ENCODE measurements at places on chromosomes 5 and 9.
A peak's percentile ranks its signal among the peaks of the same experiment; 100 is the strongest.

DNA sequence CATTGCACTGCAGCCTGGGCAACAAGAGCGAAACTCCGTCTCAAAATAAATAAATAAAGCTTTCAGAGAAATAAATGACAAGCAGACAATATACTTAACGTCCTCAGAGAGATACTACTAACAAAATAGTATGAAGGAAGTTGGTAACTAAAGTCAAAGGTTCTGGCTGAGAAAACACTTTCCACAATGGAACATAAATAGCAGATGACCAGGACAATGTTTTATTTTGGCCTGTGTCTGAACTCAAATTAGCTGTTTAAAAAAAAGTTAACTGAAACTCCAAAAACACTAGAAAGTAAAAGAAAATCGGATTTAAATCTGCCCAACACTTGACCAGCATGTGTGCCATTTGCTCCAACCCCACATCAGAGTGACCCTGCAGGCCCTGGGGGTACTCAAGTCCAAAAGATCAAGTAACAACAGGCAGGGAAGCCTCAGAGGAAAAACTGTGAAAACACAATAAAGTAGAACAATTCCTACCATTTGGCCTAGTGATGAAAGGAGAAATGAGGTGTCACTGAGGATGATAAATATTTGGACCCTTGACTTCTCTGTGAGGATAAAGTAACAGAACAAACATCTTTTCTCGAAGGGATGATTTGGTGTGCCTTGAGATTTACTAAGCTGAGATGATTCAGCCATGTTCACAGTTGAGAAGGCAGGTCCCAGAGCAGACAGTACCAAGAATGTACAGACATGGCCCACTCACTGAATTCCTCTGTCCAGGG, 47.7 kb downstream of the LHFPL2 start:
- DNase-seq: no peak

GRCh38 chr9:113645227-113645977, 181.9 kb downstream of the RGS3 start:
- no peak for DNase-seq

DNA sequence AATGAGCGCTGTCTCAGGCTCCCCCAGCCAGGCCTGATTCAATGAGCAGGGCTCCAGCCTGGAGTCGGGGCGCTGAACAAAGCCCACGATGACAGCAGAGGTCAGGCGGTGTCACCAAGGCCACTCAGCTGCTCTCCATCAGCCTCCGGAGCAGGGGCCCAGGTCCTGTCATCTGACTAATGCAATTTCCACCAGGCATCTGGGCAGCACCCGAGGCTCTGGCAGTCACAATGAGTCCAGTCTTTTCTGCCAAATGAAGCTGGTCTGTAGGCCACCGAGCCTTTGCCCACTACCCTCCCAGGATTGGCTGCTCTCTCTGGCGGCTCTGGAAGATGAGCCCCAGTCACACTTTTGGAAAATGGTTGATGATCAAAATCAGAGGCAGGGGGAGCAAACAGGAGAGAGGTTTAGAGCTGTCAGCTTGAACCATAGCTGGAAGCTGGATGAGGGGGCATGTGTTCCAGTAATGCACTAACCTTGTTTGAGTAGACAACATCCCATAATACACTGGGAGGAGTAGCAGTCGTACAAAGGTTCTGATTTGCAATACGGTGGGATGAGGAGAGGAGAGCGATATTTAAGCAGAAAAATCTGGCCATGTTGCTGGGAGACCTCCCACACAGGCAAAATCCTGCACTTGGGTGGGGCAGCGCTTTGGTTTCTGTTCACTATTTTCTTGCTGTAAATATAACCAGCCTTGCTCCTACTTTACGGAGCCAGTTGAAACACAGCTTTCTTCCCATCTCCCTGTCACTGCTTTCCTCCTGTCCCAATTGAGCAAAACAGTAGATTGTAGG, 306.4 kb upstream of the PANK3 start:
- no peak for DNase-seq

DNA sequence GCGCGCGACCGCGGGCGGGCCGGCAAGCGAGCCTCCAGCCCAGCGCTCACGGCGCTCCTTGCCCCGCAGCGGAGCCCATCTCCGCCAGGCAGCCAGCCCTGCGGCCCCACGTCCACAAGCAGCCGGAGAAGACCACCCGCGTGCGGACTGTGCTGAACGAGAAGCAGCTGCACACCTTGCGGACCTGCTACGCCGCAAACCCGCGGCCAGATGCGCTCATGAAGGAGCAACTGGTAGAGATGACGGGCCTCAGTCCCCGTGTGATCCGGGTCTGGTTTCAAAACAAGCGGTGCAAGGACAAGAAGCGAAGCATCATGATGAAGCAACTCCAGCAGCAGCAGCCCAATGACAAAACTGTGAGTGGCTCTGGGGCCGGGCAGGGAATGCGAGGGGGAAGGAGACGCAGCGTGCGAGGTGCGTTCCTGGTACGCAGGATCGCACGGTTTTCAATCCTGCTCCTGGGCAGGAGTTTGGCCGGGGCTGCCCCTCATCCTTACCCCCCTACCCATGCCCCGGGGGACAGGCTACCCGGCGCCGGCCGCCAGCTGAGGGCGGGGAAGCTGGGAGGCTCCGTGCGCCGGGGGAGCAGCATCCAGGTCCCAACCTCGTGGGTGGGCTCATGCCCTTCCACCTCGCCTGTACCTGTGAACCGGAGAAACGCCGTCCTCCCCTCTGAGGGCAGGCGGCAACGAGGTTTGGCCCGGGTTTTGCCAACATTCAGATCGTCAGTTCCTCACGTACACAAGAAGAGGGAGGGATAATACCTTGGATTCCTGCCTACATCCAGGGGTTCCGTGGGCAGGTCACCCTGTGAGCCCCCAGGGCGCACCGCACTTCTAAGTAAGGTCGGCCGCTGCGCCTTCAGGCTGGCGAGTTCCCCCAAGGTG, 6.6 kb downstream of the ISL1 start:
- no peak for DNase-seq

- DNase-seq: no peak
These were observed 34.6 kb downstream of the HSPA4 start for GRCh38 chr5:133086366-133086875.

GRCh38 chr9:111720174-111720573, 58.8 kb downstream of the GNG10 start:
- DNase-seq: peak; percentile 9

DNA sequence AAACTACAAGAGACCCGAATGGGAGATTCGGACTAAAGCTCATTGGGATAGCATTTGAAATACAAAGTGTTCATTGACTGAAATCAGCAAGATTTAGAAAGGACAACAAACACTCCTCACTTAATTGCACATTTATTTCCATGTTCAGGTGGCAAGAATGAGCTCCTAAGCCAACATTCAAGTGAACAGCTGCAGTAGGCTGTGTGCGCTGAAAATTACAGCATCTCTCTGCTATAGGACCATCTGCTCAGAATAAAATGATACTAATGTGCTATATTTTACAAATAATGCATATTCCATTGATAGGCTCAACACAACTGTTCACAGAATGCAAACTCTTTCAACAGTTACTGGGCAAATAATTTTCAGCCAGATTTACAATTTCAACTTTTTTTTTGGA, 61.8 kb downstream of the ELAVL2 start:
- DNase-seq: no peak

DNA sequence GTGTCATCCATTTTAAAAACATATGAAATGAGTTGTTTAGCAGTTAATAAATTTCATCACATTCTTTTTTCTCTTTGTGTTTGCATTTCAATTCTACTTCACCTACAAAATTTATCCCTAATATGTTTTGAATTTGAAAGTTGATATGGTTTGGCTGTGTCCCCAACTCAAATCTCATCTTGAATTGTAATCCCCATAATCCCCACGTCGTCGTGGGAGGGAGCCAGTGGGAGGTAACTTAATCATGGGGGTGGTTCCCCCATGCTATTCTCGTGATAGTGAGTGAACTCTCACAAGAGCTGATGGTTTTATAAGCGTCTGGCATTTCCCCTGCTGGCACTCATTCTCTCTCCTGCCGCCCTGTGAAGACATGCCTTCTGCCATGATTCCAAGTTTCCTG, 200.1 kb downstream of the EPB41L4A start:
- DNase-seq: no peak

- DNase-seq: peak; percentile 83
These were observed at the start of gene SERINC5 for GRCh38 chr5:80255811-80256712. TSS of gene SERINC5 (minus strand) at chr5:80256048. CDS start at chr5:80255922, 126 bp downstream.

DNA sequence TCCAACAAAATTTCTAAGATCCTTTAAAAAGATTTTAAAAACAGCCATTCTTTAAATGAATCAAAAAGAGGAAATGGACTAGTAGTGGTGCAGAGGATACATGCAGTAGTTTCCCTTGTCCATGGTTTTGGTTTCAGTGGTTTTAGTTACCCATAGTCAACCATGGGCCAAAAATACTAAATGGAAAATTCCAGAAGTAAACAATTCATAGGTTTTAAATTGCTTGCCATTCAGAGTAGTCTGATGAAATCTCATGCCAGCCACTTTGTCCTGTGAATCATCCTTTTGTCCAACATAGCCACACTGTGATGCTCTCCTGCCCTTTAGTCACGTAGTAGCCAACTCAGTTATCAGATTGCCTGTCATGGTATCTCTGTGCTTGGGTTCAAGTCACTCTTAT, 286.1 kb downstream of the ANXA1 start:
- DNase-seq: peak; percentile 1

- DNase-seq: no peak
These were observed 150.6 kb upstream of the ATP10B start for GRCh38 chr5:161002571-161003074.

GRCh38 chr5:133953568-133954145, 14.8 kb downstream of the C5orf15 start:
- no peak for DNase-seq
